ENCODE measurements at places on chromosomes 3 and 15.

DNA sequence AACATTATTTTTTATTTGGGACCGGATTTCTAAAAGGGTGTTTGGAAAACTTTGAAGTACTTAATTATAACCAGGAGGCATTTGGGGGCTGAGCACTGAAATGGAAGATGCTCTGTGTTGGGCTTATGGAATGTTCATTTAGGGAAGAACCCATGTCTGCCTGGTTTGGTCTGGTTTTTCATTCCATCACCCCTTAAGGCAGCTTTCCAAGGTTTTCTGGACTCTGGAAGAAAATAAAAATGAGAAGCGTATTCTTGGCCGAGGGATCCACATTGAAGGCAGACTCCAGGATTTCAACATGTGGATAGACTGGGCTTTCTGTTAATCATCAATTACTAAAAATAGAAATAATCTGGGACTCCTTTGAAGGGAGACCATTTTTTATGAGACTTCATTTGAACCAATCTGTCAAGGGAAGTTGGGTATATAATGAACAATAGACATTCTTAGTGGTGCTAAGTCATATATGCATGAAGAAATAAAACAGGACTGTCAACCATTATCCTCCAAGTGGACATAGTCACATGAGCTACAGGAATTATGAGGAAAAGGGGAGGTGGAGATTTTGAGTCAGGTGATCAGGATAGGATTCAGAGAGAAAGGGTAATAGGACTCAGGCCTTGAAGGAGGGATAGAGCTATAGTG lies 270.5 kb upstream of the ADAMTS9 start:
- DNase-seq: no peak

DNA sequence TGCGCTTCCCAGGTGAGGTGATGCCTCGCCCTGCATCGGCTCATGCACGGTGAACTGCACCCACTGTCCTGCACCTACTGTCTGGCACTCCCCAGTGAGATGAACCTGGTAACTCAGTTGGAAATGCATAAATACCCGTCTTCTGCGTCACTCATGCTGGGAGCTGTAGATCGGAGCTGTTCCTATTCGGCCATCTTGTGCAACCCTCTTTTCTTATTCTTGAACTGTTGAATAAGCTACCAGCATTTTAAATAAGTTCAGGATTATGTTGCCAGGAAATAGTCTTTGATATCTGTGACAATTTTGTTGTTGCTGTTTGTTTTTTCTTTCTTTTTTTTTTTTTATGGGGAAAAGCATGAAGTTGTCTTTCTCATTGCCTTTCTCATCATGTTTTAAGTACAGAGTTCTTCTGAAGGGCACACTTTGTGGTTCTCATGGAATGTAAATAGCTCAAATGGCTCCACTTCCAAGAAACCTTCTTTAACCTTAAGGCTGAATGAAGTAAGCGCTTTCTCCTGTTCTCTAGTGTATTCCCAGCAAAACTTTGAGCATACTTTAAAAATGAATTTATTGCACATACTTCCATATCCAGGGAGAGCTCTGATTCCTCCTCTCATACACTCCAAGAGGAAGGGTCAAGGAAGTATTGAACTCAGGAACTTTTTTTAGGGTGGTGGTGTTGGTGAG lies 468.0 kb upstream of the TBL1XR1 start:
- no peak for DNase-seq

DNA sequence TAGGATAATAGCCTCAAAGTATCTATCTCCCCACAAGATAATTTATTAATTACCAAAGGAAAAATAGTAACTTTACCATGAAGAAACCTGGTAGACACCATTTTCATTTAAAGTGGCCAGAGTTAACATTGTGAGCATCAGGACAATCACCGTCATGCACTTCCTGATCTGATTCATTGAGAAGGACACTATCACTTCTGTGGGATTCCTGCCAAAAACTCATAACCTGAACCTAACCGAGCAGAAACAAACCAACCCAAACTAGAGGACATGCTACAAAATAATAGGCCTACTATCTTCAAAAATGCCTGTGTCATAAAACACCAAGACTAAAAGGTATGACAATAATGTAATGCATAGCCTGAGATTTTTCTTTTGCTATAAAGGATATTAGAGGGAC lies 39.0 kb downstream of the FSIP1 start:
- DNase-seq: no peak

DNA sequence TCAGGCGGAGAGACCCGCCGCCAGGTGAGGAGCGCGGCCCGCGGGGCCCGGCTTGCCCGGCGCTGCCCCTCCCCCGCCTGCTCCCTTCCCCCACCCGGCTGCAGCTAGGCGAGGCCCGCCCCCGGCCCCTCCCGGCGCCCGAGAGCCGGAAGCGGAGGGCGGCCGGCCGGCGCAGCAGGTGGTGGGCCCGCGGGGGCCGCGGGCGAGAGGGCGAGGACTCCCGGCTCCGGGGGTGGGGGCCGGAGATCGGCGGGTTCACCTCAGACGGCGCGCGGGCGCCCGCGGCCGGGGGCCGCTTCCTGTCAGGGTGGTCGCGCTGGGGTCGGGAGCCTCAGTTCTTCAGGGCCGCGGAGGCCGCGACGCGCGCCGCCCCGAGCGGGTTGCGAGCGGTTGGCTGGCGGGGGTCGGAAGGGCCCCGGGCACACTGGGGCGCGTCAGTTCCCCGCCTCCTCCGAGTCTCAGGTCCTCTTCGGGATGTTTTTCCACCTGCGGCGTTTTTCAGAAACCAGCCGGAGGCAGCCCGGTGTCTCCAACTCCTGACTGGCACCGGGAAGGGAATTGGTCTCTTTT lies 395 bp downstream of the ZFAND6 start:
- no peak for DNase-seq

DNA sequence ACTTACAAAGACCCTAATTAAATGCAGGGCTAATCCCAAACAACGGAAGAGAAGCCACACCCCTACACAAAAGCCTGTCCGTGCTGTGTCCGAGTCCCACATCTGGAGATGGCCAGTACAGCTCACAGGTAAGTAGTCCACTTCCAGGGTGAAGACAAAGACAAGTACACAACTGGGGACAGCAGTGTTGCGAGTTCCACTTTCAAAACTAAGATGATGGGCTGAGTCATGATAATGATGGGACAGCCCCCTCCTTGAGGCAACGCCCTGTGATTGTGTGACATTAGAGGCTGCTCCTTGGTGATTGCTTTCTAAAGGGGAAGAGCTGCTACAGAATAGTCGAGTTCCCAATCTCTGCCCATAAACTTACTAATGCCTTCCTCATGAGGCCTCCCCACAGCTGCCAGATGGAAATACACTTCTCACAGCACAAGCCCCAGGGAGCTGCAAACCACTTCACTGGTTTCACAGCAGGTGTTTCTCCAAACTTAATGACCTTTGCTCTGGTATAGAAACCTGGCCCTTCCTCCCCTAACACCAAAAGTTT lies 27.6 kb downstream of the RFT1 start:
- no peak for DNase-seq

- DNase-seq: no peak
These were observed 441.9 kb upstream of the MDFIC2 start for GRCh38 chr3:70754314-70754713.

DNA sequence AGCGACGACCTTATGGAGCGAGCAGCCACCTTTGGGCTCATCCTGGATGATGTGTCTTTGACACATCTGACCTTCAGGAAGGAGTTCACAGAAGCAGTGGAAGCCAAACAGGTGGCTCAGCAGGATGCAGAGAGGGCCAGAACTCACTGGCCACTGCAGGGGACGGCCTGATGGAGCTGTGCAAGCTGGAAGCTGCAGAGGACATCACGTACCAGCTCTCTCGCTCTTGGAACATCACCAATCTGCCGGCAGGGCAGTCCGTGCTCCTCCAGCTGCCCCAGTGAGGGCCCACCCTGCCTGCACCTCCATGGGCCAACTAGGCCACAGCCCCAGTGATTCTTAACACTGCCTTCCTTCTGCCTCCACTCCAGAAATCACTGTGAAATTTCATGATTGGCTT lies 10.4 kb downstream of the NR1I2 start:
- no peak for DNase-seq

DNA sequence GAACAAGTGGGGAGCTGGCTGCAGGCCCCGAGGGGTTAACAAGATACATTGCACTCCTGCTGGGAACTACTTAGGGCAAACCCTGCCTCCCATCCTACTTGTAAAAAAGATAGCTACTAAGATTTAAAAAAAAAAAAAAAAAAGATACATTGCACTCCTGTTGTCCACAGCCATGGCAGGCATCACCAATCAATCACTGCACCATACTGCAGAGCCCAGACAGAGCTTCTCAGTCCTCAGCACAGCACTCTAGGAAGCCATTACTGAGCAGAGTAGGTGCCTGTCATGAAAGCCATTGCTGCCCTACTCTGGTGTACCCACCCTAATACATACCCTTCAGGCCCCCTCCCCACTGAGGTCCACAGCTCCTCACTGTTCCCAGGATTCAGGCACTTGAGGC lies 64.8 kb downstream of the RASGRF1 start:
- DNase-seq: no peak

DNA sequence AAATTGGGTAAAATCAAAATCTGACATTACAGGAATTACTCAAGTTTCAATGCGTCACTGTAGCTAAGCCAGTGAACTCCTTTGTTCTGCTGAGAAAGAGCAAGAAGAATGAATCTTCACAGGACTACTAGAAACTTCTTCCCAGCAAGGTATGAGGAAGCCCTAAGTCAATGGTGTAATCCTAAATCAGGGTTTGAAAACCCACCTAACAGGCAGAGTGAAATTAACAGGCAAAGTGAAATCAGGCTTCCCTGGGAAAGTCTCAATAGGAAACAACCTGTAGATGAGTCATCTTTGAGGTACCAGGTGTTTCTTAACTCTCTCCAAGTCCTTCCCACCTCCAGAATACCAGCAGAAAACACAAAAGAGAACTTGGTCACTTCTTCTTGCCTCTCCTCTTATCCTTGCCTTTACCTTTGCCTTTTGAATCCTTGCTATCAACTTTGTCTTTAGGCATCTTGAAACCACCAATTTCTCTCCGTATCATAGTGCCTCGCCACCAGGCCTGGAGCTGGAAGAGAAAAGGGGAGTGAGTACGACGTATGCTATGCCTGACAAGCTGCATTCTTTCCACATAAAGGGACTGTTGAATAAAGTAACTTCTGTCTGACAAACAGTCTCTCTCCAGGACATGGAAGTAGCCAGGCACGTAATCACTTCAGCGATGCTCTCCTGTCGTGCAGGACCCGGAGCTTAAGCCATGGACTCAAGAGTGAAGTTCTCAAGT lies 60.6 kb upstream of the RPL35A start:
- no peak for DNase-seq

GRCh38 chr3:141259821-141260629 lies 28.4 kb downstream of the PXYLP1 start:
- DNase-seq: no peak

DNA sequence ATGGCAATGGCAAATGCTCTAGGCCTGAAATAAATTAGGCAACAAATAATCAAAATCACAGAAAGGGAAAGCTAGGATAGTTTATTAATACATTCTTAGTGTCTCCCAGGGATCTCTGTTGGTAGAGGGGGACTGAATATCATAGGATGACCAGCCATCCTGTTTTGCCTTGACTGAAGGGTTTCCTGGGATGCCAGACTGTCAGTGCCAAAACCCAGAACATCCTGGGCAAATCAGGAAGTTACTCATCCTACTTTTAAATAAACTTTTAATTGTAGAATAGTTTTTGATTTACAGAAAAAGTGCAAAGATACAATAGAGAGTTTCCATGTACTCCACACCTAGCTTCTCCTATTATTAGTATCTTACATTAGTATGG lies 21.8 kb upstream of the SIAH2 start:
- no peak for DNase-seq

DNA sequence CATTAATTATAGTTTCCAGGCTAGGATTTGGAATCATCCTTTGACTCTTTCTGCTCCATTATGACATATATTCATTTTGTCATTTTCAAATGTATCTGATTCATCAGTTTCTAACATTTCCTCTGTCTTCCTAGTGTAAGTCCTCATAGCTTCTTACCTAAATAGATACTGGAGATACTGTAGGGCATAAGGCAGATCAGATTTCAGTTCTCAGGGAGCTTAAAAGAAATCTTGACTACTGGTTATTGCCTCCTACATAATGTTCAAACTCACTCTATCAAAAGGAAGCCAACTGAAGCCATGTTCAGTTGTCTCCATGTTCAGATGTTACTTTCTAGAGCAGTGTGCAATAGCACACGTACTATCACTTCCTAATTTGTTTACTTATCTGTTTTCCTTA lies 29.6 kb upstream of the CTDSPL2 start:
- DNase-seq: no peak

DNA sequence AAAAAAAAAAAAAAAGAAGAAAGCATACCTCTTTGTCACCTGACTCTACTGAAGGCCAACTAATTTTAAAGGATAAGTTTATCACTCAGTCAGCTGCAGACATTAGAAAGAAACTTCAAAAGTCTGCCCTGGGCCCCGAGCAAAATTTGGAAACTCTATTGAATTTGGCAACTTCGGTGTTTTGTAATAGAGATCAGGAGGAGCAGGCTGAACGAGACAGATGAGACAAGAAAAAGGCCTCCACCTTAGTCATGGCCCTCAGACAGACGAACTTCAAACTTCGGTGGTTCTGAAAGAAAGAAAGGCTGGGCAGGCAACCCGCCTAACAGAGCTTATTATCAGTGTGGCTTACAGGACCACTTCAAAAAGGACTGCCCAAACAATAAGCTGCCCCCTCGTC lies 18.5 kb downstream of the GLDN start:
- no peak for DNase-seq

GRCh38 chr3:193764959-193765358 lies 172.0 kb downstream of the OPA1 start:
- DNase-seq: no peak

- DNase-seq: no peak
These were observed 270.2 kb downstream of the THSD4 start for GRCh38 chr15:71385457-71385856.

DNA sequence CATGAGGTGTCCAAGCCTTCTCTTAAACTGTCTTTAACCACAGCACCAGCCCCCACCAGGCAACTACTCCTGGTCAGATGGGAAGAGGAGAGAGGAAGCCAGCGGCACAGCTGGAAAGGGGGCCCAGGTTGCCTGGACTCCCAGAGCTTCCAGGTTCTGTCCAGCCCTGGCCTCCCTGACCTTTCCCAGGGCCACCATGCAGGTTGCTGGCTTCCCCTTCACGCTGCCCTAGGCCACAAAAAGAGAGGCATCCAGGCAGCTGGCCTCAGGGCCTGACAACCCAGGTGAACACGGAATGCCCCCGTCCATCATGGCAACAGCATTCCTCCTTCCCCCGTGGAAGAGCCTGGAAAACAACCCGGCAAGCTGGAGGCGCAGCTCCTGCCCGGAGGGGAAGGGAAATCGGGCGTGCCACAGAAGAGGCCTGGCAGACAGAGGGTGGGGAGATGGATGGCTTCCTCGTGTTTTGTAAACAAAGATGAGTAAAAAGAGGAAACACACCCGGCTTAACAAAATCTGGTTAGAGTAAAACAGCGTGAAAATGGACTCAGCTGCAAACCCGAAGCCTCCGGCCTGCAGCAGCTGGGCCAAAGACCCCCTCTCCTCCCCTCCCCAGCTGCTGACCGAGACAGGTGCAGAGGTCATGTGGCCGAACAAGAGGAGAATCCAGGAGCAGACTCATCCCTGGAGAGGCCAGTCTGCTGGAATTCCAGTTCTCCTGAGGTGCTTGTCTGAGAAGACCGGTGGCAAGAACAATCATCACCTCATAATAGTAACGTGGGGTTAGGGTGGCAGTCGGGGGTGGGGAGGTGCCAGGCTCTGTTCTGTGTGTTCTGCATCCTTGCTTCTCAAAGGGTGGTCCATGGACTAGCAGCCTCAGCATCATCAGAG lies 15.5 kb downstream of the BMF start:
- no peak for DNase-seq

GRCh38 chr3:116186049-116186448 lies 259.2 kb downstream of the LSAMP start:
- DNase-seq: no peak

- DNase-seq: no peak
These were observed 147.0 kb upstream of the LRRFIP2 start for GRCh38 chr3:37321377-37321781.

GRCh38 chr3:175246766-175247165 lies 387.6 kb downstream of the NAALADL2 start:
- no peak for DNase-seq

Measured in vagina (tissue), 2 donors.